Fibroblast of skin of left quadriceps (primary cell): ENCODE measurements at places on chromosomes 12 and 14.
A peak's percentile ranks its signal among the peaks of the same experiment; 100 is the strongest.

DNA sequence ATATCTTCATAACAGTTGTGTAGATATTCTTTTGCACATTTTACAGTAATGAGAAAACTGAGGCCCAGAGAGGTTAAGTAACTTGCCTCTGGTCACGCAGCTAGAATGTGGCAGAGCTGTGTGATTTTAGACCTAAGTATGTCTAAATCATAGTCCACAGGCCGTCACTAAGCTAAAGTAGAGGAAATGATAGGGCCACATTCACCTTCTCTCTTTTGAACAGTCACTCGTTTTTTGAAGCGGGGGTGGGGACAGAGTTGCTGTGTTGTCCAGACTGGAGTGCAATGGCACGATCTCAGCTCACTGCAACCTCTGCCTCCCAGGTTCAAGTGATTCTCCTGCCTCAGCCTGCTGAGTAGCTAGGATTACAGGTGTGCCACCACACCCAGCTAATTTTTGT, 68.5 kb downstream of the RASSF3 start:
- no peak for DNase-seq

DNA sequence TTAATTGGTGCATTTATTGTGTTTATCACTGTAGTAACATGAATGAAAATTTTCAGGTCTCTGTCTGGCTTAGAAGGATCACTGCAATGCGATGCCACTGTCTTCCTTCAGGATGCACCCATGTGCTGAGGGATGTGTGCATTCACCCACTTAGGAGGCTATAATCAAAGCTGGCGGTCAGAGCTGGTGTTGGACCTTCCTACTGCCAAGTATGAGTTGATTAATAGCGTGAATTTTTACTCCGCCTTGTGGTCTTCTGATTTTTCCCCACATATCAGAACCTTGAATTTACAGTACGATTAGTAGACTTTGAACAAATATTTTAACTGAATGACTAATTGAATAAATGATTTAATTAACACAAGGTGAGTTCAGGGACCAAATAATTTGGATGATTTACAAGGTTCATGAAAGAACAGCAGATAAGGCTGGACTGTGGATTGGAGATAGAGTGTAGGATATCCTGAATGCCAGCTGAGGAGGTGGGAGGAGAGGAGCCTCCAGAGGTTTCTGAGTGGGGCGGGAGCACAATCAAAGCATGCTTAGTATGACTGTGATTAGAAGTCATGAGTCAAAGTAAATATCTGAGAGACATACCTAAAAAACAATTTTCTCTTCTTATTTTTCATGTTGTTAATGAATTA, 50.1 kb downstream of the RERG start:
- DNase-seq = no peak

- no peak for DNase-seq
Observed at GRCh38 chr12:53049571-53050318, at the start of gene TNS2. Gene TNS2, plus strand, starts transcription at chr12:53050065. Its CDS starts 121 bp downstream, at chr12:53050186.

GRCh38 chr14:61510736-61511557, 184.4 kb upstream of the HIF1A start:
- no peak for DNase-seq

DNA sequence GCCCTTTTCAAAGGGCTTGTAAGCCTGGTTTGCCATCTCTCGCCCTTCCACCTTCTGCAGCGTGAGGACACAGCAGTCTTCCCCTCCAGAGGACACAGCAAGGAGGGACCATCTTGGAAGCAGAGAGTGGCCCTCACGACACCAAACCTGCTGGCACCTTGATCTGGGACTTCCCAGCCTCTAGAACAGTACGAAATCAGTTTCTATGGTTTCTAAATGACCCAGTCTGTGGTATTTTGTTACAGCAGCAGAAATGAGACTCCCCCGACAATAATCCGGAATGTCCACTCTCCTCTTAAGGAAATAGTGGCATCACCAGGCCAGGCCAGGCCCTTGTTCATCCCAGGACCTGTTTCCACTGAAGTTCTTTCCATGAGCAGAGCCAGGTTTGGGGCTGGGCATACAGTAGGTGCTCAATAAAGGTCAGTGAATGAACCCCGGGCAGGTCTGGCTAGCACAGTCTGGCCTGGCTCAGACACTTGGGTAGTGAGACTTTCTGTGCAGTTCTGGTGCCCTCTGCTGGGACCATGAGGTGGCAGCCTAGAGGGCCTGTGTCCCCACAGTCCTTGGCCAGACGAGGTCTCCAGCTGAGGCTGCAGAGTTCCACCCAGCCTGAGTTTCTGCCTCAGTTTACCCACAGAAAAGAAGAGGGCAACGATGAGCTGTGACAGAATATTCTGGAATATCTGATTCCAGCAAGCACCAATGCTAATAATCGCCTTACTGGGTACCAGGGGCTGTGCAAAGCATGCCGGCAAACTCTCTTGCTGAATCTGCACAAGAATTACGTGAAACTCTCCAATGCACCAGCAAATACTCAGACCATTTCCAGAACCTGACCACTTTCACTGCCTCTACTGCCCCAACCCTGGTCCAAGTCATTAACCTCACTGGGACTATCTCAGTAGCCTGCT, 14.0 kb downstream of the ABCB9 start:
- DNase-seq = peak; percentile 38

DNA sequence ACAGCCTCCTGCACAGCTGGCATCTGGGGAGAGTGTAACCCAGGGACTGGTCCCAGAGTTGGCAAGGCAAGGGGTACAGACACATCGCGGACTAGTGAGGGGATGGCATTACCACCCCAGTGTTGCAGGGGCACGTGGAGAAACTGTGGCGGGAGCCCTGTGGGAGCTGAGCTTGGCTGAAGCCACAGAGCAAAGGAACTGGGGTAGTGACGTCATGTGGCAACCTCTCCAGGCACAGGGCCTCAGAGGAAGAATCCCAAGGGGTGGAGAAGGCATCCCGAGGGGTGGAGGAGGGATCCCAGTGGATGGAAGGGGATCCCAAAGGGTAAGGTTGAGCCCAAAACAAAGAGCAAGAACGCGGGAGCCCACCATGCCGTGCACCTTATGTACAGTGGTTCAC, 70.1 kb downstream of the GSC start:
- no peak for DNase-seq

- DNase-seq = peak; percentile 6
Observed at GRCh38 chr12:109385339-109386058, 37.8 kb downstream of the MYO1H start.

GRCh38 chr14:25108959-25109358, 59.0 kb upstream of the STXBP6 start:
- no peak for DNase-seq

- no peak for DNase-seq
Observed at GRCh38 chr14:103002578-103003350, 54.6 kb downstream of the CDC42BPB start.

GRCh38 chr12:14239935-14240872, 125.3 kb upstream of the ATF7IP start:
- DNase-seq = no peak

DNA sequence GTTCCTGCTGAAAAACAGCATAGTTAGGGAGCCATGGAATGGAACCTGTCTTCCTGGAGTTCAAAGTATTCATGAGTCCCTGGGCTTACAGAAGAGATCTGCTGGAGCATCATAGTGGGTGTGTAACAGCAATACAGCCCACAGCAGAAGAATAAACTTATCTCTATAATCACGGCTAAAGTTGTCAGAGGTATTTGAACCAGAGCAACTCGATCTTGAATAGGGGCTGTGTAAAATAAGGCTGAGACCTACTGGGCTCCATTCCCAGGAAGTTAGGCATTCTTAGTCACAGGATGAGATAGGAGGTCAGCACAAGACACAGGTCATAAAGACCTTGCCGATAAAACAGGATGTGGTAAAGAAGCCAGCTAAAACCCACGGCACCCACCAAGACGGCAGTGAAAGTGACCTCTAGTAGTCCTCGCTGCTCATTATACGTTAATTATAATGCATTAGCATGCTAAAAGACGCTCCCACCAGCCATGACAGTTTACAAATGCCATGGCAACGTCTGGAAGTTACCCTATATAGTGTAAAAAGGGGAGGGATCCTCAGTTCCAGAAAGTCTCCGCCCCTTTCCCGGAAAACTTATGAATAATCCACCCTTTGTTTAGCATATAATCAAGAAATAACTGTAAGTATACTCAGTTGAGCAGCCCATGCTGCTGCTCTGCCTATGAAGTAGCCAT, 223.4 kb downstream of the PCNX1 start:
- no peak for DNase-seq

- DNase-seq = peak; percentile 100
Observed at GRCh38 chr12:57078519-57079404, at the start of gene NEMP1. Gene NEMP1, minus strand, starts transcription at chr12:57078791. Its CDS starts 46 bp downstream, at chr12:57078745.

GRCh38 chr12:81809829-81810595, 50.9 kb upstream of the PPFIA2 start:
- DNase-seq = no peak

DNA sequence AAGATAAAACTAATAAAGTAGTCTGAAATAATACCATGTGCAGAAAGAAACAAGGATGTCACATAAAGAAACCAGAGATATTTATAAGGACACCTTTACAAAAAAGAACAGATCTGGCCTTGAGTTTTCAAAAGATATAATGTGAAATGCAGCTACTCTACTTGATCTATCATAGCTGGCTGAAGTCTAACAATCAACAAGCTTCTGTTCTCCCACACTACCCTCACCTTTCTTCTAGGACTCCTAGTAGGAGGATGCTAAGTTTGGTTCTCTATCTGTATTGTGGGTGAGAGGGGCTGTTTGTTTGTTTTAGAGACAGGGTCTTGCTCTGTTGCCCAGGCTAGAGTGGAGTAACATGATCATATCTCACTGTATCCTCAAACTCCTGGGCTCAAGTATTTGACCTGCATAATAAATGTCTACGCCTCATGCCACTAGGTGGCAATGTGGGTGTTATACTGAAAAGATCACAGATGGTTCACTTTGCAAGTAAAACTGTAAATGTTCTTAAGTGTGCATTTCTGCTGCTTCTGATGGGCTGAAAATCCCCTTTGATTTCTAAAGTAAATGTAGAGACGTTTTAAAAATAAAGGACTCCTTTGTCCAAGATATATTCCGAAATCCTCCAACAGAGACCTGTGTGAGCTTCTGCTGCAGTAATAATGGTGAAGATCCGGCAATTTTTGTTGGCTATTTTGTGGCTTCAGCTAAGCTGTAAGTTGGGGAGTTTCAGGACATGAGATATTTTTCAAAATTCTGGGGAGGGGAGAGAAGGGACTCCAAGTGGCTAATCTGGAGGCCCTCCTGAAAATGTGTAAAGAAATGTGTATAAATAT, 269.3 kb downstream of the DAD1 start:
- DNase-seq = no peak

DNA sequence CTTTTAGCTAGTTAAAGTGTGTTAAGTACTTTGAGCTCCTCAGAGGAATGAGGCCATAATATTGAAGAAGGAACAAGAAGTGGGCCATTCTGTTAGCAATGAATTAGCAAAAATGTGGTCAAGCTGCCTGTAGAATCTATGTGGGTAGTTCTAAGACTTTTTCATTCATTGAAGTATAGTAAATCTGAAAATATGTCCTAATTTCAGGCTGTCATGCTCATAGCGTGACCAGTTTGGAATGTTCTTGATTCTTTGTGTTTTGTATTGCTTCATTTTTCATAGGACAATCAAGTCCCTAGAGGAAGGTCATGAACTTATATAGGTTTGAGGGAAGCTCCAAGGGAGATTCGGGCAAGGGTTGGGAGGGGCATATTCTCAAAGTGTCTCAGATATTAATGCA, 11.4 kb downstream of the ATP23 start:
- no peak for DNase-seq

- no peak for DNase-seq
Observed at GRCh38 chr12:118409834-118410233, 33.5 kb downstream of the SUDS3 start.

- no peak for DNase-seq
Observed at GRCh38 chr12:130792821-130793553, 46.1 kb downstream of the STX2 start.

GRCh38 chr12:132154341-132154761, 10.1 kb downstream of the NOC4L start:
- no peak for DNase-seq

DNA sequence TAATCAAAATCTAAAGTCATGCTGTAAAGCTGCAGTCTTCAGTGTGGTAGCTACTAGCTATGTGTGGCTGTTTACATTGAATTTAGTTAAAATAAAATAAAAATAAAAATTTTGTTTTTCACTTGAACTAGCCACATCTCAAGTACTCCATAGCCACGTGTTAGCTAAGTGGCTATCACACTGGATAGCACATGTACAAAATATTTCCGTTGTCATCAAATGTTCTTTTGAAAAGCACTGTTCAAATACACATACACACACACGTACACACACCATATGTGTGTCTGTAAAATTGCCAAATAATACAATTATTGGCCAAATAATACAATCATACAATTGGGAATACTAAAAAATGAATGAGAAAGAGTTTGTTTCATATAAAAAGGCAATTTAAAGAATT, 778.2 kb upstream of the FLRT2 start:
- DNase-seq = no peak

GRCh38 chr12:58719161-58719560, 201.1 kb downstream of the LRIG3 start:
- no peak for DNase-seq

- peak; percentile 96 for DNase-seq
Observed at GRCh38 chr12:67456431-67456901, 187.3 kb downstream of the CAND1 start.

- no peak for DNase-seq
Observed at GRCh38 chr12:89346741-89347324, 5.5 kb downstream of the DUSP6 start.

DNA sequence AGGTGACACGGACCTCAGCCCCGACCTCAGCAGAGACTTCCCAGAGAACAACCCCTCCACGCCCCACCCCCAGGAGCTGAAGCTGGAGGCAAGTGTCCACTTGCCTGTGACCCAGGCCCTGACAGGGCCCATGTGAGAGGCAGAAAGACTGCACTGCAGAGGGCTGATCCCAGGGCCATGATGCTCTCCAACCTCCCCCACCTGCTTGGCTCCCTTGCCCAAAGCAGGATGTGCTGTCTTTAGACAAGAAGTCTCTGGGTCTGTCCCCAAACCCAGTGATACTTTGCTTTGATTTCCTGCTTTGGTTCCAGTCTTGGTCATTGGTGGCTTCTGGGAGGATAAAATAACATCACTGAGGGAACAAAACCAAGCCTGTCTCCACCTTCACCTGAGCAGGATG, 59.4 kb downstream of the BCL11B start:
- no peak for DNase-seq

GRCh38 chr12:119208626-119209061, 29.9 kb downstream of the HSPB8 start:
- DNase-seq = no peak

DNA sequence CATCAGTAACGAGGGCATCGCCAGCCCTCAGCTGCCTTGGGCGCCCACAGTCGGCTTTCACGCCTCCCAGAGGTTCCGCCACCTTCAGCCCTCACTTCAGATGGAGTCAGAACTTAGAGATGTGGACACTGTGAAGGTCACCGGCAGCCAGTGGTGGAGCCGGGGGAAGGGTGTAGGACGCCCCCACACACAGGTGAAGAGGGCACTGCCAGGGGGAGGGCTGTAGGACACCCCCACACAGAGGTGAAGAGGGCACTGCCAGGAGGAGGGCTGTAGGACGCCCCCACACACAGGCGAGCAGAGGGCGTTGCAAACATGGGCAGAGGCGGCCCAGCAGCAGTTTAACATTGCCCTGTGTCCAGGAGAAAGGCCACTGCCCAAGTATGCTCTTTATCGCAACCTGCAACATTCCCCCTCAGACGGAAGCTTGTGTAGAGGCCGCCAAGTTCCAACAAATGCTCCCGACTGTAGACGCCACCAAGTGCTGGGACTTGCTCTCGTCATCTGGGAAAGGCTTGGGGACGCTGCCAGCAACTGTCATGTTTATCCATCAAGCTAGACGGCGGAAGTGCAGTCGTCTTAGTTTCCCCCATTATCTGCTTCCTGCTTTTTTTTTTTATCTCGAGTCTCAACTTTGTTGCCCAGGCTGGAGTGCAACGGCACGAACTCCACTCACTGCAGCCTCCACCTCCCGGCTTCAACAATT, 4.9 kb upstream of the ANKLE2 start:
- DNase-seq = no peak

GRCh38 chr12:106601031-106601430, 18.2 kb downstream of the RFX4 start:
- DNase-seq = no peak
